GM12891 (cell line): ENCODE measurements at places on chromosomes 2 and 18.

DNA sequence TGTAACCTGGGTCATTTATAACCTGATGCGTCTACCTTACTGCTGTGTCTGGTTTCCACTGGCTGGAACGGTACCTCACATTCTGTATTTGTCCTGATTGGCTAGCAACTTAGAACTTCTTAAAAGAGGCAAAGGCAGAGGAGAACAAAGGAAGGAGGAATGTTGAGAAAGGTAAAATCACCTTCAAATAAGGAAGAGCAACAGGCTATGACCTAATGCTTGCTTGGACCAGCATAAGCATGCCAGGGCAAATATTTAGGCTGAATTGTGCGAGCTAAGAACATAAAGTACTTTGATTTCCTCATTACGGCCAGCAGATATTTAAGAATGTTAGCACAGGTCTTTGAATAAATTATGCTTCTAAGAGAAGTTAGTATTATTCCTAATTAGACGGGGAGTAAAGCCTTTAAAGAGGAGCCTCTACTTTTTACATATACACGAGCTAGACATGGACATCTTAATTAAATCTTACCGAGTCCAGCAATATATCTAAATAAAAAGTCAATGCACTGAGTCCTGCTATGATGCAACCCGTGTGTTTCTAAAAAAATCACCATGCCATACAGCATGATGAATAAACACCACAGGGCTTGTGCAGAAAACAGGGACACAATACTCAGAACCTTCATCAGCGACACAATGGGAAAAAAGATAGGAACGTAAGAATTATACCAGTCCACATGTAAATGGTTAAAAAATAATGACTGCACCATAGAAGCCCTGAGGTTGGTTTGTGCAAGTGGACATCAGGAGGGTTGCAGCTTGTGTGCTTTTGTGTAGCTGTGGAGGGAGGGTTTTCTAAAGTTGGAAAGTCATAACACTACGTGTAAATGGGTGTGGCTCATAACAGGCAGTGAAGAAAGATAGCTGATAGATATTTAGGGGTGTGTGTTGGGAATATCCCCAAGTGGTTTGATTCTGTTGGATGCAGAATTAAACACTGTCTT, 14.2 kb downstream of the SEPTIN2 start:
- DNase-seq, result no peak

GRCh38 chr18:52531836-52532235, 191.8 kb downstream of the DCC start:
- no peak for DNase-seq

DNA sequence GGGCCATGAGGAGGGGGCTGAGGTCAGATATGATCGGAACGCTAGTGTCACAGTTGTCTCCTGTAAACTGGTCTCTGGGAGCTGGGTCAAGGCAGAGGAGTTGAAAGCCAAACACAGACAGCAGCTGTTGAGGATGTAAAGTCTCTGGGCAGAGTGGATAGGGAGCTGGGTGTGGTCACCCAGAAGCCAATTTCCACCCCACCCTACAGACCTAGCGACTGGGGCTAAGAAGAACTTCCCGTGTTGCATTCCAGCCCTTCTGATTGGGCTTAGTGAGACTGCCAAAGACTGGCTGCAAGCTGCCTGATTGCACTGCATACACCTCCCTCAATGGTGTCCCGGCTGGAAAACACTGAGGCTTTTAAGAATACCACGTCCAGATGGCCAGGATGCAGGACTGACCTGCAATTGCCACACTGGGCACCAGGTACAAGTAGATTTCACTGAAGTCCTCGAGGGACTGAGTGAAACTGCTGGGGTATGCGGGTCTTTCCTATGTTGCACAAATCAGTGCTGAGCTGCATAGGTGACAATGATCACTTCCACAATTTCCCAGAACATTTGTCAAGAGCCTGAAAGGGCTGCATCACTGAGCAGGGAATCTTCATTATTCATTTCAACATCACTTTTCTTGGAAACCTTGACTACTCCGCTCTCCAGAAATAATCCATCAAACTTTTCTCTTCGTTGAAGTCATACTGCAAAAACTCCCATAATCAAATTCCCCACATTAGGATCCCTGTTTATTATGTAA, 43.1 kb upstream of the EML4 start:
- DNase-seq, result no peak

DNA sequence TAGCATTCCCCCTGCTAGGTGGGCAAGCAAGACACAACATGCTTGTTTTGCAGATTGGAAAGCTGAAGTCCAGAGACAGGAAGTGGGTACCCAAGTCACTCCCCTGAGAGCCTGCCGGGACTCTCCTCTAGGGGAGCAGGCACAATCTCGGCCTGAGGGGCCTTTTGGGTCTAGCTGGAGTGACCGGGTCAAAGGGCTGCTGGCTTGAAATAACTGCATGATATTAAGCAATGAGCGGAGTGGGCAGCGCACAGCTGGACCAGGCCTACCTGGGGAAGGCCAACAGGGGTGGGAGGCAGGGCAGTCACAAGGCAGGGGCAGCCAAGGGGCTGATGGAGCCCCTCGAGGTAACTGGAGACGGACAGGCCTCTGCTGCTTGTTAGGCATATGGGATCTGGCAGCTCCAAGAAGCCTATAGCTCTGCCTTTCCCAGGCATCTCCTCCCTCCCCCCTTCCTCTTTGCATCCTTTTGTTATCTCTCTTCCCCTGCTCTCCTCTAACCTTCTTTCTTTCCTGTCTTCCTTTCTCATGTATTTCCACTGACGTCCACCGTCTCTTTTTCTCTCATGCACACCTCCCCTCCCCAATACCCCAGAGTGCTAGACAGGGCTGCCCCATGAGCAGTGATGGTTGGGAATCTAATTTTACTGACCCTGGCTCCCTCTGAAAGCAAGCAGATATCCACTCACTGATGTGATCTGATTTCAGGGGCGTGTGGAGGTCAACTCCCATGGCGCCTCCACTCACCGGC, 237.5 kb downstream of the LOXHD1 start:
- DNase-seq, result no peak

GRCh38 chr2:84302513-84303412, 156.3 kb downstream of the SUCLG1 start:
- peak; percentile 41 for DNase-seq

GRCh38 chr2:172283476-172283875, 143.9 kb upstream of the ITGA6 start:
- no peak for DNase-seq

DNA sequence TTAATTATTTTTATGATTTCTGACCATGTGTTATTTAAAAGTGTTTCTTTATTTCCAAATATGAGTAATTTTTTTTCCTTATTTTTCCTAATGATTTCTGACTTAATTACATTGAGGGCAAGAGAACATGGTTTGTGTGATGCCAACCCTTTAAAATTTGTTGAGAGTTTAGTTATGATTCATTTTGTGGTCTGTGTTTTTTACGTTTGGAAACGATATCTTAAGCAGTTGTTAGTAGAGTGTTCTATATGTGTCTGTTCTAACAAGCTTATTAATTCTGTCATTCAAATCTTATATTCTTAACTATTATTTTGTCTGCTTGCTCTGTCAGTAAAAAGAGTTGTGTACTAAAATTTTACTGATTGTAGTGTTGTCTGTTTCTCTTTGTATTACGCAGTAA, 15.0 kb downstream of the NAB1 start:
- DNase-seq, result no peak

- DNase-seq, result no peak
Measured at GRCh38 chr2:62424899-62425298, 81.1 kb downstream of the TMEM17 start.

GRCh38 chr2:199471443-199472057, 13.8 kb upstream of the SATB2 start:
- no peak for DNase-seq

- no peak for DNase-seq
Measured at GRCh38 chr18:54125429-54125828, 99.0 kb downstream of the MBD2 start.

- DNase-seq, result no peak
Measured at GRCh38 chr2:234308073-234308812, 188.6 kb downstream of the ARL4C start.

DNA sequence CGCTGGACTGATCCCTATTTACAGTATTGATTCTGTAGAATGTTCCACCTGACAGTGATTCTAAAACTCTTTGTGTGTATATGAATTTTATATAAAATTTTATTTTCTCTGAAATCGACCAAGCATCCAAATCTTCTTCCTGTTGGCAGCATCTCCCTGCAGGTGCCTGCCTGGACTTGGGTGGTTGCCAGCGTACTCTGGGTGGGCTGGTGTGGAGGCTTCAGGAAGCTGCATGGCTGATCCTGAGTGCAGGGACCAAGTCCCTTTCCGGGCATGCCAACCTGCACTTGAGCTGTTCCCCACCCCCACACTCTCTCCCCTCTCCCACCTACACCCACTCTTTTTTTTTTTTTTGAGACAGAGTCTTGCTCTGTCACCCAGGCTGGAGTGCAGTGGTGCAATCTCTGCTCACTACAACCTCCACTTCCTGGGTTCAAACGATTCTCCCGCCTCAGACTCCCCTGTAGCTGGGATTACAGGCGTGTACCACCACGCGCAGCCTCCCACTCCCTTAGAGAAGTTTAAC, 53.2 kb upstream of the ALKAL2 start:
- DNase-seq, result no peak

GRCh38 chr2:167946441-167946841, 301.0 kb downstream of the STK39 start:
- no peak for DNase-seq

DNA sequence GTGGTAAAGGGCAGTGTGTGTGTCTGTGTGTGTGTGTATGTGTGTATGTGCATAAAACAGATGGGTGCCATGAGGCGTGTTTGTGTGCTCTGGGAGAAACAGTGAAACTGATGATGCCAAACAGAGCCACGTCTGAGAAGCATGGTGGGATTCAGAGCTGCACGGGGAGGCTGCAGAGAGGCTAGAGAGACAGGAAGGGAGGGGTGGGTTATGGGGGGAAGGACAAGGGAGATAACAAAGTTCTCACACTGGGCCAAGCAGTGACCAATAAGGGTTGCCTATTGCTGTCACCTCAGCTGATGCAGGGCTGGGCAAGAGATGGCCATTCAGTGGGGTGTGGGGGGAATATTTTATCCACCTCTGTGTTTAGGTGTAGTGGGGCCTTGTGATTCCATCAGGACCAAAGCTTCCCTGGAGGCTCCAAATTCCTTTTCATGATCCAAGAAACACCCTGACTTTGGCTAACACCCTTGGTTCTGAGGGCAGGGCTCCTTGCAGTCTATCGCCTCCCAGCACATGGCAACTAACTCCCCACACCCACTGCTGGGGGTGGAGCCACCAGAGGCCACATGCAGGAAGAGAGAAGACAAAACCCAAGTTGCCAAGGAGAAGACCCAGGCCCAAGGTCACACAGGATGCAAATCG, 54.2 kb upstream of the POMC start:
- no peak for DNase-seq

DNA sequence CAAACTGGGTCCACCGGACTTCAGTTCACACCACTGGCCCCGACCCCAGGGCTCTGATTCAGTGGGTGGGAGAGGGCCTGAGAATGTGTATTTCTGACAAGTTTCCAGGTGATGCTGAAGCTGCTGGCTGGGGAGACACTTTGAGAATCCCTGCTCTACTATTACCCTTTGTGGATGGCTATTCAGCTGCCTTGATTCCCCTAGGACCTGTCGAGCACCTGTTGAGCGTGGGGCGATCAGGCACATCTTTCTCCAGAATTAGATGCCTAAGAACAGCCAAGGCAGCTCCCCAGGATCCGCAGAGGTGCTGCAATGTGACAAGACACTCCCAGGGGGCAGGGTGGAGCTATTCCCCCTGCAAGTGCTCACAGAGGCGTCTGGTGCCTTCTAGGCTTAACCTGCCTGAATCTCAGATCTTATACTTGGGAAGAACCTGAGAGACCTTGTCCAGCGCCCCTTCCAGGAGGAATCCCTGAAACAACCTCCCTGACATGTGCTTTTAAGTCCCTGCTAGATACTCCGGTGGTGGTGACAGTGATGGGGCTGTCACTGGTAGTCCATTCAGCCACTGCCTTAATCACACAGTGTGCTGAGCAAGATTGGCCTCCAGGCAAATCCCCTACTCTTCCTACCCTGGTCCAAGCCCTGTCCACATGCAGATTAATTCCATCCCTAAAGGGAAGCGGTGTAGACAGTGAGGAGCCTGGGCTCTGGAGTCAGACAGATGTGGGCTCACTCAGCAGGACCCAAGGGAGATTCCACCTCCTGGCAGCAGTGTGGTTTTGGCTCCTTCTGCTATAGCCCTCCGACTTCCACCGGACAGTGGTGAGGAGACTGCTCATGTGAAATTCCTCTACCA, 43.4 kb upstream of the OTOF start:
- peak; percentile 52 for DNase-seq

DNA sequence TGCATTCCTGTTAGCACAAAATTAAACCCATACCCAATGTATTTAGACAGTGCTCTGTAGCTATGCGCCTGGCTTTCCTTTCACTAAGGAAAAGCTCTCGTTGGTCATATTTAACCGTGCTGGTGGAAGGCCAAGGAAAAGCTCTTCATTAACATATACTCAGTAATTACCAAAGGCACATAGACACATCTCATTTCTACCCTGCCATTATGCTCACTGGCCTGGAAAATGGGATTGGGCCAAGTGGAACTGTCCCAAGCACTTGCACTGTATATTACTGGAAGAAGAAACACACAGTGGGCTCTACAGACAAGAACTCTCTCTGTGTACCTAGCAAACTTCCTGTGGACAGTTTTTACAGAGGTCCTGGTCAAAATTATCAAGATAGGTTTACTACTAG, 274.4 kb downstream of the ERBB4 start:
- no peak for DNase-seq

GRCh38 chr2:100365434-100365833, 43.1 kb upstream of the LONRF2 start:
- DNase-seq, result no peak

- DNase-seq, result no peak
Measured at GRCh38 chr2:182182436-182182835, 196.8 kb downstream of the PPP1R1C start.

DNA sequence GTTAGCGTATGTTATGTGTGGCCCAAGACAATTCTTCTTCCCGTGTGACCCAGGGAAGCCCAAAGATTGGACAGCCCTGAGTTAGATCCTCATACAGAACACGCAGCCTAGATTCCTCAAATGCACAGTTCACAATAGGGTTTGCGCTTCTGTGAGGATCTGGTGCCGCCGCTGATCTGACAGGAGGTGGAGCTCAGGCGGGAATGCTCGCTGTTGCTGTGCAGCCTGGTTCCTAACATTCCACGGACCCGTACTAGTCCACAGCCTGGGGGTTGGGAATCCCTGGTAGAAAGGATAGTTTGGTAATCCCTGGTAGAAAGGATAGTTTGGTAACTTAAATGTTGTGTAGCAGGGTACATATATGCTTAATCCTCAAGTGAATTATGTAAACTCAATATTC, 27.0 kb downstream of the MAPRE3 start:
- no peak for DNase-seq

- no peak for DNase-seq
Measured at GRCh38 chr2:65388596-65389390, 43.6 kb downstream of the SPRED2 start.

GRCh38 chr2:181946444-181947127, 39.1 kb upstream of the PPP1R1C start:
- no peak for DNase-seq

DNA sequence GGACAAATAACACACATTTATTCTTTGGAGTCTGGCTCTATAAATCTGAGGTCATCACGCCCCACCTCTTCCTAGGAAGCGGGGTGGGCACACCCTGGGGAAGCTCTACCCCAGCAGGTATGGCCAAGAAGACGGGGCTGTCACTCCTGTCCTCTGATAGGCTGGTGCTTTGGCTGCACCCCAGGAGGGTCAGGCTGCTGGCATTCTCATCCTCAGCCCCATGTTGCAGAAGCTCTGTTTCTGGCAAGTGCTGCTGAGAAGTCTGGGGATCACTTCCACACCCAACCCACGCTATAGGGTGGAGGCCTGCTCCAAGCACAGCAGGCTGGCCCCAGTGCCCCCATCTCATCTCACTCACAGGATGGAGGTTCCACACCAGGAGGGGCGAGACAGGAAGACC, 17.6 kb downstream of the ARHGEF4 start:
- DNase-seq, result no peak
